ENCODE measurements at places on chromosomes 13 and 19.

GRCh38 chr13:52903320-52903719 lies 54.9 kb upstream of the PCDH8 start:
- no peak for ATAC-seq

GRCh38 chr19:14317157-14317556 lies 64.1 kb upstream of the ADGRE5 start:
- ATAC-seq = no peak

DNA sequence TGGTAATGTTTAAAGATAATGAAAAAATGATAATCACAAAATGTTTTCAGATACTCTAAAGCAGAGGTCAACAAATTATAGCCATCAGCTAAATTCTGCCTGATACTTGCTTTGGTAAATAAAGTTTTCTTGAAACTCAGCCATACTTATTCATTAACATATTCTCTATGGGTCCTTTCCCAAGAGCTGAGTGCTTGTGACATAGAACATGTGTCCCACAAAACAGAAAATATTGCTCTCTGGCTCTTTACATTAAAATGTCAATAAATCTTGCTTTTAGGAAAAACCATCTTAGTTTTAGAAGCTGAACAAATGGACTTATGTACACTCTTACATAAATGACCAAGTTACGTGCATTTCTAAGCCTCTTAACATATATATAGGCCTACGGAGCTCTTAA lies 307.1 kb downstream of the DCT start:
- no peak for ATAC-seq

- no peak for ATAC-seq
Measured at GRCh38 chr19:10624585-10624984, 768 bp upstream of the SLC44A2 start.

DNA sequence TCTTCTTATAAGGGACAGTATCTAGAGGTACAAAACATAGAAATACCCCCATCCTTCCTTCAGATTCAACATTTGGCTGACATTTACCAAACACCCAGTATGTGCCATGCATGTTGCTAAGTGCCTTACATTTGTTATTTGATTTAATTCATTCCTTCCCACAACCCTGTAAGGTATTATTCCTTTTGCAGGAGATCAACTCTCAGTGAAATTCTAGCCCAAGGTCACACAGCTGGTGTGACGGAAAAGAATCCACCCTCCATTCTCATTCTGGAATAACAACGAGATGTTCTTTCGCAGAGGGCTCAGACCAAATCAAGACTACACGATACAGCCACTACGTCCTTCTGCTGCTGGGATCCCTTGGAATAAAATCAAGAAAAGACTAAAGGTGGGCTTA lies 67.8 kb downstream of the C13orf42 start:
- ATAC-seq = no peak

DNA sequence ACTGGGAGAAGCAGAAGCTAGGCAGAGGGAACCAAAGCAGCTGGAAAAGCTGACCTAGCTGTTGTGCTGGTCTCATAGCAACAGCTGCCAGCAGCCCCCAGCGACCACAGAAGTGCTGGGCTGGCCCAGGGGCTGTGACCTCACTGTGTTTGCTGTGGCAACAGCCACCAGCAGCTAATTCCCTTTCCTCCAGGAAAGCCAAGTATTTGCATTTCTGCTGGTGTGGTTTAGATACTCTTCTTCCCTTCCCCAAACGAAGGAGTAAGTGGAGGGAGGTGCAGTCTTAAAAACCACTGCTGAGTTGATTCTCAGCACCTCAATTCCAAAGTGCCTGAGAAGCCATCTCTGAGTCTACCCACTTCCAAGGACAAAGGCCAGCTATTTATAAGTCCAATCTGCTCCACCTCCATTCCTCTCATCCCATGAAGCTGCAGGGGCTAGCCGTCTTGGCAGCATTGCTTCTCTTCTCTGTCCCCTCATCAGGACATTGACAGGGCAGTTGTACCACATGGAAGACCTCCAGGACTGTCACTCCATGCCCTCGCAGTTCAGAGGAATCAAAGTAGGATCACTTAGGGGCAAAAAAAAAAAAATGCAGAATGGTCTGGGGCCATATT lies 11.5 kb upstream of the CCDC97 start:
- ATAC-seq = peak; percentile 56

- ATAC-seq = no peak
Measured at GRCh38 chr13:105672881-105673280, 862.6 kb downstream of the EFNB2 start.

DNA sequence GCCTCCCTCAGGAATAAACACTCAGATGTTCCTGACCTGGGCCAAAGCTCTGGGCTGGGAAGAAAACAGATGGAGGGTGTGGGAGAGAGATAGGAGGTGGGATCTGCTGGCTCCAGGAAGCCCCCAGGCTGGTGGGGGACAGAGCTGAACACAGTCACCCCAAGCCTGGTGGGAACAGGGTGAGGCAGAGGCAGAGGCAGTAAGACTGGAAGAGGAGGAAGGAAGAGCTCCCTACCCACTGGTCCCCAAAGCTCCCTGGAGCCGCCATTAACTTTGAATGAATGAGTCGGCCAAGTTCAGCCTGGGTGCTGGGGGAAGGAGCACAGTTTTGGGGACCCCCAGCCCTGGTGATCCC lies 801 bp upstream of the KCNN1 start:
- ATAC-seq = no peak

- ATAC-seq = no peak
Measured at GRCh38 chr19:46387713-46388130, 25.6 kb downstream of the CCDC8 start.

- no peak for ATAC-seq
Measured at GRCh38 chr13:89238496-89238895, 1567.3 kb downstream of the SLITRK5 start.

DNA sequence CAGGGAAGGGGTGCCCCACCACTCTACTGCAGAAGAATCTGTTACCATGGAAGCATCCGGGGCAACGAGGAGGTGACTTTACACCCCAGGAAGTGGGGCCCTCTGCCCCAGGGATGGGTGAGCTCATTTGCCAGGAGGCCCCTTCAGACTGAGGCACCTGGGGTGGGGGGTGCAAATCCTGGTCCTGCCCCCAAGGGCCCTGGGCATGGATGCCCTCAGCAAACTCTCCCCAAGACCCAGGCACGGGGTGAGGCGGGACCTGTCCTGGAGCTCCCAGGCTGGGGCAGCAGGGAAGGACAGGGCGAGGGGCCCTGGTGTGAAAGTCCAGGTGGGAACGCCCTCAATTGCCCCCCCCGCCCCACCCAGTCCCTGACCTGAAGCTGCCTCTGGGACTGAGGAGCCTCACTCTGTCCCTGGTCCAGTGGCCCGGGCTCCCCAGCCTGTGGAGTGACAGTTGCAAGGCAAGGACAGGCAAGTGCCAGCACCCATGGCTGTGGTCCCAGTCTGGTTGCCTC lies 52.5 kb downstream of the C1QTNF9 start:
- no peak for ATAC-seq

GRCh38 chr13:23963947-23964346 lies 66.6 kb upstream of the C1QTNF9B start:
- no peak for ATAC-seq

DNA sequence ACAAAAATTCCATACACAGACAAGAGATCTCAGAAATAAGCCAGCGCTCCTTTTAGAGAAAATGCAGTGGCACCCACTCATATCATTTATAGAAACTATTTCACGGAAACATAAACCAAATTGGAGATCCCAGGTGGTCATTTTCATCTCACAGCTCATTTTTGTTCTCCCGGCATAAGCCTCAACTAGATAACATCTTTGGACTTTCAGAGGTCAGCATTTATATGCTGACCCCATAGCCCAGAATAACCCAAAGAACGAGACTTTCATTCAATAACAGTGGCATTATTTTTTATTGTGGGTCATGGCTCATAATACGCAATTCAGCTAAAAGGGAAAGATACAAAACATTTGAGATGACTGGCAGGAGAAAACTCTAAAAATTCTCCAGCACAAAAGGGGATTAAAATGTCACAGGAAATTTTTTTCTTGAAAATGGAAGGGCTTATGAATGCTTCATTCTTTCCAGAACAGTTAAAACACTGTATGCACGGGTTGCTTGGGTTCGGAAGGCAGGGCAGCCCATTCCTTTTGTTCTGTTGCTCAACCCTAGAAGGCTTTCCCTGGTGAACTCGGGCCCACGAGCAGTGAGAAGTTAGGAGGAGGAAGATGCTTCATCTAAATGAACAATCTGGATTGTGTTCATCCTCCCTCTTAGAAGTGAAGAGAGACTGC lies 24.0 kb downstream of the STARD13 start:
- no peak for ATAC-seq

GRCh38 chr19:55526216-55527196 lies 10.4 kb downstream of the SBK2 start:
- ATAC-seq = peak; percentile 63

DNA sequence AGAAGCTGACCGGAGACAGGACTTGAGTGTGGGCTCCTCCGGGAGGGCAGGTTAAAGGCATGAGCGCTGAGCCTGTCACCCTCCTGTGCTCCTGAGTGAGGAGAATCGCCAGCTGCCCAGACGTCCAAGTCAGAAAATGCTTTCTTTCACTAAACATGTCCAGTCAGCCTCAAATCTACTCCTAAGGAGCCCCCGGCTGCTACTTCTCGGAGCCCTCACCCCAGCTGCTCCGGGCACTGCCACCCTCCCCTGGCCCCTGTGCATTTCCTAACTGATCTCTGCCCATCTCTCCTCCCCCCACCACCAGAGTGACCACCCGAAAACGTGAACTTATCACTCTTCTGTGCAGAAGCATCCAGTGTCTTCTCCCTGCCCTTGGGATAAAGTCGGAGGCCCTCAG lies 277.5 kb upstream of the SOX1 start:
- ATAC-seq = no peak

DNA sequence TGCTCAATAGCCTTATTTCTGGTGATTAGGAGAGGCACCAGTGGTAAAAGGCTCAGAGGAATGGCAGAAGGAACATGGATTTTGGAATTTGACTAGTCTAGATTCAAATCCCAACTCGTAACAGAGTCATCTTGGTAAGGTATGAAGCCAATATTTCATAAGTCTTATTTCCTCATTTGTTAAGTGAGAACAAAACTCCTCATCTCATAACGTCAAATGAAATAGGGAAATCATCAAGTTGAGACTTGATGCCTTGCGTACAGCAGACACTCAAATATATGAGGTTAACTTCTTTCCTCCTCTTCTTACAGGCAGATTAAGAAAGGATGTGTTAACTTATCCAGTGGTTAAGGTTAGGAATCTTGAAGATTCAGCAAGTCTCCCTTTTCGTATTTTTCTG lies 189.2 kb downstream of the DLEU7 start:
- no peak for ATAC-seq

GRCh38 chr13:44808185-44808584 lies 181.1 kb downstream of the NUFIP1 start:
- no peak for ATAC-seq

DNA sequence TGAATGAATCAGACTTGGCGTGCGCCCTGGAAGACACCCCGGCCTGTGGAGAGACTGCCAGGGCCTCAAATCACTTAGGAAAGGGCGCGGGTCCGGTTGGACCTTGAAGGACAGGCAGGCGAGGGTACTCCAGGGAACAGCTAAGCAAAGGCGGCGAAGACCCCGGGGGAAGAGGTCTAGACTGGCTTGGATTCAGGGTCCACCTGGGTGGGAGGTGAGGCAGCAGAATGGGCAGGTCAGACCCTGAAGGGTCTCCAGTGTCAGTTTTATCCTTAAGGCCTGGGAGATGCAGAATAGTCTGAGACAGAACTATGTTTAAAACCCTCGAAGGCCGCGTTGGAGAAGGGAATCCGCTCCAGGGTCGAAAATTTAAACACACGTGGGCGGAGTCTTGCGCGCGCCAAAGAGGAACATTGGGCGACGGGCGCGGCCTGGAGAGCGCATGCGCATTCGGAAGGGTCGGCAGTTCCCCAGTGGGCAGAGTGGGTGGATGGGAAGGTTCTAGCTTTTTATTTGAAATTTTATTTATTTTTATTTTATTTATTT lies 567 bp upstream of the SMG9 start:
- peak; percentile 38 for ATAC-seq

DNA sequence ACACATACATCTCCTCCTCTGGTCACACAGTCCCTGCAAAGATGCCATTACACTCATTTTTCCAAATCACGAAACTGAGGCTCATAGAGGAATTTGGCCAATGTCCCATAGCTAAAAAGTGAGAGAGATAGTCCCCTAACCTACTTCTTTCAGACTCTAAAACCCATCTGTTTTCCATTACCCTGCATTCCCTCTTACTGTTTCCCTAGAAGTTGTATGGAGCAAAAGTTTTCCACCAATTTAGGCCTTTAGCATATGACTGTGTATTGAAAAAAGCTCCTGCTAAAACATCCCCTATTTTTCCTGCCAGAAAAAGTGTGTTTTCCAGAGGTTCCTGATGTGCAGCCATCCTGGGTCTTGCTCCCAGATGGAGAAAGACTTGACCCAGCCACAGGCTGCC lies 16.3 kb downstream of the SERP2 start:
- ATAC-seq = no peak

- ATAC-seq = no peak
Measured at GRCh38 chr13:112790735-112791641, 101.2 kb downstream of the ATP11A start.
